ENCODE measurements at places on chromosomes 4 and X.

- no peak for DNase-seq
Observed at GRCh38 chrX:109822861-109823260, 89.8 kb upstream of the ACSL4 start.

- DNase-seq, result no peak
Observed at GRCh38 chrX:145821291-145821897, 3.8 kb downstream of the SLITRK2 start.

DNA sequence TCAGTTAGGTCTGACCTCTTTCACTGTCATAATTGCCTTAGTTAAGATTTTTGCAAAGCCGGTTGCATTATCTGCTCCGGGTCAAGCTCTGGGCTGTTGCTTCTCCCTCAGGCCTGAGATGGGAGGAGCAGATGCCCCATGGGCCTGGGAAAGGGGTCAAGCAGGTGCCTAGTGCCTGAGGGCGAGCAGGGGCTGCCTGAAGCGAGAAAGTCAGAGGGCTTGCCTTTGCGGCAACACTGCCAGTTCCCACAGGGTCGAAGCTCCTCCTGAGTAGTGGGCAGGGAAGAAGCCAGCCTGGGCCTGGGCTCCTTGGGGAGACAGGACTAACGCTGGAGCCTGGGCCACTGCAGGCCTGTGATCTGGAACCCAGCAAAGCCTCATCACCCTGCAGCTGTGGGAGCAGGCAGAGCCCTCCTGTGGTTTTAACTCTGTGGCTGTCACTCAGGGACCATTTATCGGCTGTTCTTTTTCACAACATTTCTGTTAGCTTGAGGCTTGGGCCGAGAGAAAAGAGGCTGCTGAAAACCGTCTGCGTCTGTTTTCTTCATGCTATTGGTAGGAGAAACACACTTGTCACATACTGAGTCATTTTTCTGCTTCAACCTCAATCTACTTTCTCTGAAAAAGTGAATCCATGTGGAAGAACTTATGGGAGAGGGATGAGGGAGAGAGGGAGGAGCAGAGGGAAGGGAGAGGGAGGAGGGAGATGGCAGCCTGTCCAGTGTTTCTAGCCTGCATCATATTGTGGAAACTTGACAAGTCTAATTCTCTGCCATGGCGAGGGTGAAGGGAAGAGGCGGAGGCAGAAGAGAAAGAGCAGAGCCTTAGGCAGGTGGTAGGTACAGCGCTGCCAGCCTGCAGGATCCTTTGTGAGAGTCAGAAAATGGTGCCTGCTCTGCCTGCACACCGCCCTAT is 68.4 kb downstream of the RHOH start:
- no peak for DNase-seq

- DNase-seq, result no peak
Observed at GRCh38 chr4:43331226-43332051, 438.9 kb downstream of the GRXCR1 start.

GRCh38 chr4:176675810-176676209 is 116.9 kb downstream of the VEGFC start:
- no peak for DNase-seq

DNA sequence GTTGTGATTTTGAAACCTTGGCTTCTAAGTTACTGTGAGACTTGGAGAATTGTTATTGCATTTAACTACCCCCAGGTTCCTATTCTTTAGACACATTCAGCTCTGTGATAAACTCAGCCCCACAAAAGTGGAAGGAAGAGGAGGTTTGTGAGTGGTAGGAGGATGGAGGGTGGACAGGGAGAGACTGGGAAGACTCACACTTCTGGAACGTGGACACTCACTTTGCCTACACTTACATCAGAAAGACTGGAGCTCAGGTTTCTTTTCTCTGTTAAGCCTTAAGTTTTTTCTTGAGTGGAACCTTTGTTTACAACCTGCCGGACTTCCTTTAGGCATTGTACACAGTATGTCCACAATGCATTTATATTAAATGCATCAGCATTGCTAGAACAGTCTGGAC is 99.0 kb downstream of the AREG start:
- no peak for DNase-seq

Measured in NCI-H1048 (cell line).